ENCODE measurements at places on chromosomes 13 and 19.
A peak's percentile ranks its signal among the peaks of the same experiment; 100 is the strongest.

GRCh38 chr19:55087542-55087901 lies 11.9 kb downstream of the EPS8L1 start:
- no peak for DNase-seq

- no peak for DNase-seq
Measured at GRCh38 chr13:51305271-51305967, 34.1 kb upstream of the SERPINE3 start.

- DNase-seq: no peak
Measured at GRCh38 chr13:20151016-20151415, 9.8 kb downstream of the GJA3 start.

DNA sequence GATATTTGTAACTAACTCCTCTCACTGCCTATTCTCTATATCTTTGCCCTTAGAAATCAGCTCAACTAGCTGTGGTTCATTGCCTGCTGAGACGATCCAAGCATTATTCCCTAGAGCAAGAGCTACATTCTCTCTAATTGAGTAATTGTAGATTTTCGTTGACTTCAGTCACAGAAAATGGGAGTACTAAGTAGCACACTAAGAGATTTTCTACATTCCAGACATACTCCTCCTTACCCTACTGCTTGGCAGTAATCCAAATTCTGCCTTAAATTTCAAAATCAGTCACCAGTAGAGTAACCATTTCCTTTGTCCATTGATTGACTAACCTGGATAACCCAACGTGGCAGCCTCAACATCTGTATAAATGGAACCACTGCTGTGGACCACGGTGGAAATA lies 1786.8 kb downstream of the SLITRK5 start:
- DNase-seq: no peak

DNA sequence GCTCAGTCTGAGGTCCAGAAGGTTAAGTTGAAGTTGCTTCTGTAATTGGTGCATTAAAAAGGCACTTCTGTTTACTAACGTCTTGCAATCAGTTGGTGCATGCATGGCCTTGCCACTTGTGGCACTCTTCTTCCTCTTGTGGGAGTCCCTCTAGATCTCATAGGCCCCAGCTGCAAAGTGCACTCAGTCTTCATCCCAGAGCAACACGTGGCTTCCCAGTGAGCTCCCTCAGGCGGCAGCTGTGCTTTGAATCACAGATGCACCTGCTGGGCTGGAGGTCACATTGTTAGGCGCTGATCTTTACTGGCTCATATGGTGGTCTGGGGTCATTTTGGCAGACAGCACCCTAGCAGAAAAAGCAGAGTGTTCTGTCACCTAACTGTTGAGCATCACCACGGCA lies 215.7 kb downstream of the ZNF536 start:
- peak; percentile 39 for DNase-seq

GRCh38 chr13:46170268-46170667 lies 11.7 kb downstream of the LCP1 start:
- DNase-seq: no peak

GRCh38 chr13:67071918-67072598 lies 158.1 kb downstream of the PCDH9 start:
- no peak for DNase-seq

GRCh38 chr19:17599780-17600179 lies 44.3 kb downstream of the COLGALT1 start:
- DNase-seq: no peak

DNA sequence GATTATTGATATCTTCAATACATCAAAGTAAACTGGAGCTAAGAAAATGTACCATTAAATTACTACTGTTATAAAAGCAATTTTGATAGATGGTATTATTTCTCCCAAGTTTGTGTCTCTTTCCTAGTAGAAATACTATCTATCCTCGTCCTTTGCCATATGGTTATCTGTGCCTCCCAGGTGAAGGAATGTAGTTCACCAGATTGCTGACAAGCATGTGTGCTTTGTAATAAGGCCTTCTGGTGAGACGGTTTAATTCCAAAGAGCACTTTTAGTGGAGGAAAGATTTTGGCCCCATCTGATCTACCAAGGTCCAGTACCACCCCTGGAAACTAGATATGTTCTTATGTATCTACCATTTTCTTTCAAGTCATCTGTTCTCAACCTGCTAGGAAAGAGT lies 243.6 kb downstream of the DLEU7 start:
- no peak for DNase-seq

DNA sequence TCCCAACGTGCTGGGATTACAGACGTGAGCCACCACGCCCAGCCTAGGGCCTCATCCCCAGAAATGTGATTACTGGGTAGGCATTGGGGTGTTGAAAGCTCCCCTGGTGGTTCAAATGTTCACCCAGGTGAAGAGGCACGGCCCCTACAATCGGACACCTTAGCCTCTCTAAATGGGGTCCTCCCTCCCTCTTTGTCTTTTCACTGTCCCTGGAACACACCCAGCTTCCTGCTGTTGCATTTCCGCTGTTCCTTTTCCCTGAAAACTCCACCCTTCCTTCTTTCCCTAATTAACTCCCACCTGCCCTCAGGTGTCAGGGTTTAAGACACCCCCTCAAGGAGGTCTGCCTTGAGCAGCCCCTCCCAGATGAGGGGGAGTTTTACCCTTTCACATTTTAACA lies 3.6 kb upstream of the PRODH2 start:
- no peak for DNase-seq

Measured in putamen (tissue), 1 donor.